Stimulated activated CD8-positive, alpha-beta memory T cell treated with anti-CD3 and anti-CD28 coated beads, Interleukin-15, amount 100 ng/mL, for 4 hours (primary cell): ENCODE measurements at places on chromosomes 3 and 15.
A peak's percentile ranks its signal among the peaks of the same experiment; 100 is the strongest.

DNA sequence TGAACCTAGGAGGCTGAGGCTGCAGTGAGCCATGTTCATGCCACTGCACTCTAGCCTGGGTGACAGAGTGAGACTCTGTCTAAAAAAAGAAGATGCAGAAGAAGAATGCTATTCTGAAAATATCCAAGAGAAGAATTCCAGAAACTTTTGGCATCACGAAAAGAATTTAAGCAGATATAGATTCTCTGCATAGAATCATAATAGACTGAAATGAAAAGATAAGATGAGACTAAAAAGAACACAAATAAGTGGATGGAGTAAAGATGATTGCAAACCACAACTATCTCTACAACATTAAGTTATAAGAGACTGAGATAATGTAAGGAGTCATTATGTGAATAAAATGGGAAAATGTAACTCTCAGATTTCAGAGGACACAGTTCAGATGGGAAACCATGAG lies 140.7 kb upstream of the TMC3 start:
- DNase-seq, result no peak

DNA sequence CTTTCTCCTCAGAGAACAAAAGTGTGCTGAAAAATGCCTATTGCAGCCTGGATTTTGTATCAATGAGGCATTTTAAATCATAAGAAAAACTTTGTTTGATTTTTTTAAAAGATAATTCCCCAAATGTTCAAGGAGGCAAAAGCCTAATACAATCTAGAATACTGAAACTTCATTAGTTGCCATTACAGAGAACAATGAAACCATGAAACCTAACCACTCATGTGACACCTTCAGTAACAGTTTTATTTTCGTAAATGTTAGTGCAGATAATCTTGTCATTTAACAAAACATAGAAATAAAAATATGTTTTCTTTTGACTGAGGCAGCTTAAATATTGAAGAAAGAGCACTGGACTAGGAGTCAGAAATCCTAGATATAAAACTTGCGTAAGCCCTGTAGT lies 655.9 kb downstream of the RBMS3 start:
- DNase-seq, result no peak

DNA sequence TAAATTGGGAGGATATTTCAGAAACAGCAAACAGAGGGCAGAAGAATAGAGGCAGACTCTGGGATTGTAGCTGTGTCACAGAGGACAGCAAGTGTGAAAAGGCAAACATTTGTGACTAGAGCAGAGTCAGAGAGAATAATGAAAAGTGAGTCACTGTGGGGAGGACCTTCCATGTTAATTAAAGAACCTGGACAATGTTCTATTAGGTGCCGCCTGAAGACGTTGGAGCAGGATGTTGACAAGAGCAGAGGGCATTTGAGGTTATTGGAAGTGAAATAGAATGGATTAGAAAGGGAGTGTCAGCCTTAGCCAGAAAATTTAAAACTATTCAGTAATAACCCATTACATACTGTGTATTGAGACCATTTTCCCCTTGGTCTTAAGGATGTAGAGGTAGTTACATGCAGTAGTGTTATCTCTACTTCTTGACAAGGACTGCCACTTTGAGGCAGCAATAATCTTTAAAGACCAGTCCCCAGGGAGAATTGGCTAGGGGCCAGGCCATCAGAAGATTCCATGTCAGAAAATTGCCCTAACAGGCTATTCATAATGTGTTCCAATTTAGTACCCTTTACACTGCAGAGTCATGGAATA lies 5.8 kb downstream of the ACKR2 start:
- no peak for DNase-seq

- DNase-seq, result no peak
Measured at GRCh38 chr15:89143503-89144162, 55.4 kb downstream of the ABHD2 start.

- peak; percentile 42 for DNase-seq
Measured at GRCh38 chr3:13040361-13041074, 32.7 kb downstream of the IQSEC1 start.

GRCh38 chr15:93020976-93021772 lies 67.8 kb downstream of the RGMA start:
- DNase-seq, result no peak

DNA sequence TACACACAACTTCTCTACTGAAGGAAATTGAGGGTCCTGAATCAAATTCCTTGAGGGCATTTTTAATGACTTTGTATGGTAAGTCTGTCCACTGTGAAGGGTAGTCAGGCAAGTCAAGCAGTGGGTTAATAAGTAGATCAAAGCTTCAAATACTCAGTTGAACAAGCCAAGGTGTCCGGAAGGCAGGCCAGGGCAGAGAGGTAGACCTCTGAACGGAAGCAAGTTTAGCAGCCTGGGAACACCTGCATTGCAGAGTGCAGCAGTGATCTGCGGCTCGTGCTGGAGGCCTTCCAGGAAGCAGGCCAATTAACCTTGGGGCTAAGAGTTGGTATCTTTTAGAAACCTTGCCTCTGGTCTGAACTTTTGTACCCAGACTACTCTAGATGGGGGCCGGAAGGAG lies 143.8 kb downstream of the LRTM1 start:
- DNase-seq, result no peak

GRCh38 chr15:95091444-95091843 lies 860.1 kb downstream of the MCTP2 start:
- DNase-seq, result no peak
